ENCODE measurements at places on chromosomes 6 and 20.

DNA sequence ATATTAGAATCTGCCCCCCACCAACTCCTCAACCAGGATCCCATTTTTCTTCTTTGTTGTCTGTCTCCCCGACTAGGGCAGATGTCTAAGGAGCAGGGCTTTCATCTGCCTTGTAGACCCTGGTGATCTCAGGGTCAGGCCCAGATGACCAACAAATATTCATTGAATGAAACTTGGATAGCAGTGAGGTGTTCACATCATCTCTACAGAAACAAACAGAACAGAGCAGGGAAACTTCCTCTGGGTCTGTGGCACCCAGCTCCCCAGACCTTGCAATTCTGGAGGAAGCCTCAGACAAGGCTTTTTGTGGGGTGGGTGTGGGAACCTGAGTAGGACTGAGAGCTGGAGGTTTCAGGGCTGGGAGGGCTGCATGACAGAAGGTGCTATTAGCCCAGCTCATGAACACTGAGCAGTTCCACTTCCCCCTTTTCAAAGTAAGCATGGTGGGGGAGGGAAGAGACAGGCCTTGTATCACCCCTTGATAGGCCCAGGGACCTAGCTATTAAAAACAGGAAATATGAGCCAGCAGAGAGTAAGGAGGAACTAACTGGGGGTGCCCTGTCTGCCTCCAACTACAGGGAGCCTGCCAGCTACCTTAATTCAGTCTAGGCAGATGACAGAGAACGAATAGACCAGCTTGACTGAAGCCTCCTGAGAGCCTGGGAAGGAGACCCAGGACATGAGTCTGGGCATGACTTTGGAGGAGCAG lies 37.3 kb upstream of the TOP1 start:
- no peak for DNase-seq

- DNase-seq = peak; percentile 36
Observed at GRCh38 chr6:68633972-68634725, 933 bp upstream of the ADGRB3 start.

- DNase-seq = no peak
Observed at GRCh38 chr6:4806337-4806725, 30.1 kb downstream of the CDYL start.

DNA sequence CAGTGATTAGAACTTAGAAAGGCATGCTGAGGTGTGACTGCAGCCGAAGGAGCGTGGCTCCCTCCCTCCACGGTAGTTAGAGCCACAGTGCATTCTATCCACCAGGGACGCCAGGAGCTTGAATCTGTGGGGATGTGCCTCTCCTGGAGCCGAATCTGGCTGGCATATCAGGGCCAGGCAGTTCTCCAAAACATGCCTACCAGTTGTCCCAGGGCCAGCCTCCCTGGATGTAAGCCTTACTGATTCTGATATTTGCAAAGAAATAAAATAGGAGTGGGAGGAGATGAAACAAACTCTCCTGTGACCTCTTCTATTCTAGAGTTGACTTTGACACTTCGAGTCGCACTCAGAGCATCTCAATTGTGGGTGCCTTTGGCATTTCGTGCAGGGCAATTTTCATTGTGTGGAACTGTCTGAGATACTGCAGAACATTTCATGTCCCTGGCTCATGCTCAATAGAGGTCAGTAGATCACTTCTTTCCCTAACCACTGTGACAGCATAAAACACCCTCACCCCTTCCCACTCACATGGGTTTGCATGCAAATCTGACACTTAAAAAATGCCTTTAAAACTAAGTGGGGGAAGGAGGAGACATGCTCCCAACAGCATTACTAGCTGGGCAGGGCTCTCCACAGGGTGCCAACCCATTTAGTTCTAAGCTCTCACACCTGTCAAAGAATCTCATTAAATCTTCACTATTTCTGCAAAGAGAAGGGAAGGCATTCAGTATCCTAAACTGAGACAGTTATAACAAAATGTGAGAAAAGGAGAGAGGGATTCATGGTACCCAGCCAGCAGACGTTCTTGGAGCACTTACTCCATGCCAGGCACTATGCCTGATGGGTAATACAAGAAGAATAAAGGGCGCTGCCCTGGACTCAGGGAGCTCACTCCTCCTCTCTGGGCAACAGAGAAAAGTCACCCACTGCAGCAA lies 378.9 kb downstream of the PREX1 start:
- peak; percentile 43 for DNase-seq

GRCh38 chr20:3751675-3752385 lies 15.7 kb downstream of the ADISSP start:
- no peak for DNase-seq

- DNase-seq = peak; percentile 7
Observed at GRCh38 chr6:128932061-128932460, 49.1 kb downstream of the LAMA2 start.

GRCh38 chr6:45920819-45921511 lies 94.7 kb downstream of the CLIC5 start:
- no peak for DNase-seq

DNA sequence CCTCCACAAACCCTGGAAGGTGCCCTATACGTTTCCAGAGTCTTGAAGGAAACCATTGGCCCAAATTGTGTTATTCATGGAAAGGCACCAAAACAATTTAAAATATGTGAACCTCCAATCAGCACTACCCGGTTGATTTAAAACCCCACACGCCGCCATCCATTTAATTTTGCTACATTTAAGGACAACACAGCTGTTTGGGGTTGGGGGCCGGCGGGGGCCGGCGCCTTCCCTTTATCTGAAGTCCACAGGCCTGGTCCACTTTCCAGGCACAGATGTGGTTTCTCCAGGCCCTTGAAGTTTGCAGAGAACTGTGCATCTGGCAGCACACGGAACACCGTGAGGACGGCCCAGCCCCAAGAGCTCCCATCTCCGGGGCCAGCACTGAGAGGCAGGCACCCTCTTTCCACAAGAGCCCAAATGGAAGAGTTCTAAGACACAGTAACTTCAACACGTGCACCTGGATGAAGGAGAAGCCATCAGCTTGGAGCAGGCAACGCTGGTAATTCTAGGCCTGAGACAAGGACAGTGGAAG lies 16.8 kb upstream of the FRMD1 start:
- DNase-seq = no peak

DNA sequence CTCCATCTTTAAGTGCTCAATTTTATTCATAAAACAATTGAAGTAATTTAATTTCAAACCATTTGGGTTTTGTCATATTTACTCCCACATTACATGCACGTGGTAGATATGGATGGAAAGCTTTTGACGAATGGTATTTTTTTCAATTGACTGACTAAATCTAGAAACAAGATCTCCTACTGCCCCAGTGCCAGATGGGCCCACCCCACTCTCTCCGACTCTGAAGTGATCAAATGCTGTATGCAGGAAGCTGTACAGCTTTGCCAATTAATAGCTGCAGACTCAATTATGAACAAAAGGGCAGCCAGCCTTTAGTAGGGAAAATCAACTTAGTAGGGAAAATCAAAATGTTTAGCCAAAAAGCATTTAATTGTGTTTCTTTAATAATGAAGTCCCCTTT lies 46.2 kb downstream of the PACRG start:
- no peak for DNase-seq

DNA sequence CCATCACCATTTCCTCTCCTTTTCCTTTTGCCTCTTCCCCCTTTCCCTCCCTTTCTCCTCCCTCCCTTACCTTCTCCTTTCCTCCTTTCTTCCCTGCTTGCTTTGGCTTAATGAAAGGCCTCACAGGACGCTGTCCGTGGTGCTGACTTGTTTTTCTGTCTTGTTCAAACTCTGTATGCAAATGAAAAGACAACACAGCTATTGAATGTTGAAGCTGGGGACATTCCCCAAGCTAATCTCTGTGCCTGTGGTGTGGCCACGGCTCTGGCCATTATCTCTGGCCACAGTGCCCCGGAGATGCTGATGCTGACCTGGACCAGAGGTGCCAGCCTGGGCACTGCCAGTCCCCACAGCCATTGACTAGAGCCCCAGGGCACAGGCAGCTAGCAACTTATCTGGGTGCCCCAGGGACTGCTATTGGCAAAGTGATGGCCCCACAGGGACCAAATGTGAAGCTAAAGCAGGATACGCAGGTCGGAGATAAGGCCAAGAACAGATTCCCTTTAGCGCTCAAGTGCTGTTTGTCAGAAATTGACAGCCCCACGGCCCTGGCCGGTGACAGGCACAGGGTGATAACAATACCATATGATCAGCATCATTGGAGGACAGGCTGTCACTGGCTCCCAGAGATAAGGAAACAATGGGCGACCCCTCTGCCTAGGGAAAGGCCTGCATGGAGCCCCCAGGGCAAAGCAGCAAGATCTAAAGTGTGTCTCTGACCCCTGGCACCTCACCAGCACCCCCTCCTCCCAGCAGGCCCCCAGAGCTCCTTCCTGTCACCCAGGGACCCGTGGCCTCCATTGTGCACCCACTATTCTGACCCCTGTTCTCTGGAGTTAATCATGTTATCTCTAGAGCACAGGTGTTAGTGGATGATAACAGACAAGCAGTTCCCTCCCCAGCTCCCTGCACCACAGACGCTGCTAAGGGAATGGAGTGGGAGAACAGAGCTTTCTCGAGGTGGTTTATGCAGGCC lies 31.6 kb upstream of the SLC32A1 start:
- peak; percentile 92 for DNase-seq

GRCh38 chr20:53565254-53565653 lies 28.4 kb downstream of the ZNF217 start:
- DNase-seq = no peak

GRCh38 chr20:8646716-8647115 lies 422.2 kb upstream of the PLCB4 start:
- no peak for DNase-seq

GRCh38 chr20:14979453-14979986 lies 642.1 kb upstream of the FLRT3 start:
- DNase-seq = no peak

GRCh38 chr6:25899123-25899522 lies 25.1 kb upstream of the SLC17A3 start:
- DNase-seq = no peak

DNA sequence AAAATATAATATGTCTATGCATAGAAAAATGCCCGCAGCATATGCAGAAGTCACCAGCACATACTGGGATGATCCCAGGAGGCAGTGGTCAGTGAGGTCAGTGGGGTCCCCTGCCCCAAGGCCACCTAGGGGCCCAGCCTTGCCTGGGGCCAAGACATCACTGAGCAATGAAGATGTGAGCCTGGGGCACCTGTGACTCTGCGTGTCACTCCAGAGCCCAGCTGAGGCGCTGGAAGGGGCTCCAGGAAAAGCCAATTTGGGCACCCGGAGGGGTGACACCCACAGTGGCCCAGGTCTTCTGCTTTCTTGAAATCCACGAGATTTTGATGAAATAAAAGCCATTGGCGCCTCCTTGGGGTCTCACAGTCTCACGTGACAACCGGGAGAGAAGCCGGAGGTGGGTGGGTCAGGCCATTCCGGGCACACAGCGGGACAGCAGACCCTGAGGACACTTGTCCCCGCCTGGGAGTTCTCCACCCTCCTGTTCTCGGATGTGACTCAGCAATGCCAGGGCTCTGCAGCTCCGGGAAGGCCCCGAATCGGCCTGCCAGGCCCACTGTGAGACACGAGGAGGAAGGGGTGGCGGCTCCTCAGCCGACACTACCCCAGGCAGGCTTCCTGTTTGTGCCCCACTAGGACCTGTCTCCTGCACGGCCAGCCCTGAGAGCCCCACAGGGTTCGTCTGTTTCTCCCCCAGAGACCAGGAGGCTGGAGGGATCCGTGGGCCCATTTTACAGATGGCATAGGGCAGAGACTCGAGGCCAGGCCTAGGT lies 24.4 kb upstream of the SLCO4A1 start:
- no peak for DNase-seq

GRCh38 chr20:38134427-38135270 lies 30.4 kb downstream of the TGM2 start:
- peak; percentile 71 for DNase-seq

- DNase-seq = no peak
Observed at GRCh38 chr20:9949563-9949962, 85.2 kb upstream of the ANKEF1 start.

DNA sequence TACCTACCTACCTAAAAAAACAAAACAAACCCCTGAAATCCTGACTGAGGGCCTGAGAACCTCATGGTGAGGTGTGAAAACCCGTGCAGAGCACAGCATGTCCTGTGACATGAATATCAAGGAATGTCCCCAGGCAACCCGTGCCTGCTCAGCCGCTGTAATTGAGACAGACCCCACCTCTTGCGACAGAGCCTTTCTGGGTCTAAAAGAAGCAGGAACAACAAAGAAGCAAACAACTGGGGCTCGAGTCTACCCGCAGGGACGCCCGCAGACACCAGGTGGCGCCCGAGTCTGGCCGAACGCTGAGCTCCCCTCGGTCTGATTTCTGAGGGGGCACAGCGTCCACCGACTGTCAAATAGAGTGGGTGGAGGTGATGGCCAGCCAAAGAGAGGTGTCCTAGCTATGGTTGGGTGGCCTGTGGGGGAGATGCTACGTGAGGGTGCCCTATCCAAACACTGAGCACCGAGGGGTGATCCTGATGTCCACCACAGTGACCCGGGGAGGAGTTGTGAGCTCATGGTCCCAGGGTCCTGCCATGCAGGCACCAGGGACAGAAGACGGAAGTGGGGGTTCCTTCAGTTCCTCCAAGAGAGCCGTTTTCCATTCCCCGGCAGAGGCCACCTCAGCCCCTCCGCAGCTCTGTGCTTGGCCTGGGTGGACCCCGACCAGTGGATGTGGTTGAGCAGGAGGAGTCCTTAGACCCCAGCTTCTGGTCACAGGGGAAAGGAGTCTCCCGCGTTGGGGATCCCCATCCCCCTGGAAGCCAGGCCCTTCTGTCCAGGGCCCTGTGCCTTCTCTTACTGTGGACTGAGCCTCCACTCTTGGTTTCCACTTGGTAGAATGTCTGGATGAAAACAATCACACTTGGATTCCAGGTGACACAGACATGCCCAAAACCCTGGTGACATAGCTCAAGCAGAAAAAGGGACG lies 268.2 kb downstream of the CDC5L start:
- DNase-seq = peak; percentile 98

GRCh38 chr6:108798670-108799353 lies 49.4 kb upstream of the ARMC2 start:
- DNase-seq = no peak

DNA sequence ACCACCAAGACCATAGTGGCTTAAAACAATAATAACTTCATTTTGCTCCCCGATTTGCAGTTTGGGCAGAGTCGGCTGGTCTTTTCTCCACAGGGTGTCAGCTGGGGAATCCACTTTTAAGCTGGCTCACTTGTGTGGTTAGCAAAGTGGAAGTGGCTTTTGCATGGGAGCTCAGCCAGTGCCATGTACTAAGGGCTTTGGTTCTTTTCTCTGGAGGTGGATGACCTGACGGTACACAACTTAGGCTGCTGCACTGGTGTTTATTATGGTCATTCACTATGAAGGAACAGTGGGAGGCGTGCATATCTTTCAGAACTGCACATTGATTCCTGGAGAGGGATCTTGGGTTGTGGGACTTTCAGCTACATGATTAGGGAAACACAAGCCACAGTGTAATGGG lies 141.0 kb downstream of the OR2B2 start:
- DNase-seq = no peak

DNA sequence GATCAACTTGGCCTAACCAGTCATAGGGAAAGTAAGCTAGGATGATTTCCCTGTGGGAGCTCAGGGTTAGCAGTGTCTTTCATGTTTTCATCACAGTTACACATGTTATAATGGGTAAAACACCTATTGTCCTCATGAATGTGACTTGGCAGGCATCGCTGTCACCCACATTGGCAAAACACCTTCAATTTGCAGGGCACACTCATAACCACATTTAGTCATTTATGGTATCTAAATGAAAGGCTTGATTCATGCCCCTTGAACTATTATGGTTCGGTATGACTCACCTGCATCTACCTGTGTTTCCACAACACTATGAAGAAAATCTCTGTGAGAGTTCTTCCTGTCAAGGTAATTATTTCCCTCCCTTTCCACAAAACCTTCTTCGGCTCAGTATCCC lies 49.2 kb downstream of the FRK start:
- no peak for DNase-seq

GRCh38 chr6:4030669-4031068 lies 48.3 kb downstream of the FAM217A start:
- DNase-seq = no peak

Data from SJCRH30 (cell line).